Stimulated activated CD8-positive, alpha-beta memory T cell treated with anti-CD3 and anti-CD28 coated beads, Interleukin-15, amount 100 ng/mL, for 24 hours (primary cell): ENCODE measurements at places on chromosomes 5 and 9.

GRCh38 chr5:39543335-39543734 is 118.6 kb upstream of the DAB2 start:
- DNase-seq: no peak

DNA sequence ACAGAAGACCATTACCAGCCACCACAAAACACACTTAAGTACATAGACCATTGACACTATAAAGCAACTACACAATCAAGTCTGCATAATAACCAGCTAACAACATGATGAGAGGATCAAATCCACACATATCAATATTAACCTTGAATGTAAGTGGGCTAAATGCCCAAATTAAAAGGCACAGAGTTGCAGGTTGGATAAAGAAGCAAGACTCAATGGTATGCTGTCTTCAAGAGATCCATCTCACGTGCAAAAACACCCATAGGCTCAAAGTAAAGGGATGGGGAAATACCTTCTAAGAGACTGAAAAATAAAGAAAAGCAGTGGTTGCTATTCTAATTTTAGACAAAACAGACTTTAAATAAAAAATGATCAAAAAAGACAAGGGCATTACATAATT is 113.6 kb upstream of the CD180 start:
- DNase-seq: no peak

- no peak for DNase-seq
These were observed 127.7 kb downstream of the CPLANE1 start for GRCh38 chr5:37121465-37121864.

GRCh38 chr5:72472031-72472430 is 35.2 kb downstream of the ZNF366 start:
- DNase-seq: no peak

DNA sequence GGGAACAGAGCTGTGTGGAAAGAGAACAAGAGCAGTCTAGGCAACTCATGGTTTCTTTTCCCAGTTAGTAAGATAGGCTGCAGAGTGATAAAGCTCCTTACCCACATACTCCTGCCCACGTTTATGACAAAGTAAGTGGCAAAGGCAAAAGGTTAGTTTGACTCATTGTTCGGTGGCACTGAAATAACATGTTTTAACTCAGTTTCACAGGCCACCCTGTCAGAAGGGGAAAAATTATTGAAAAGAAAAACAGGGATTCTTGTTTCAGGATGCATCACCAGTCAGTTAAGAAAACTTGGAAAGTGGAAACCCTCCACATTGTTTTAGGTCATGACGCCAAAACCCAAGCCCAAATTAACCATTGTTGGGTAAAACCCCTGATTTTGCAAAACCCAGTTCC is 22.3 kb upstream of the DAB2 start:
- no peak for DNase-seq

GRCh38 chr9:114820776-114821501 is 15.1 kb upstream of the TNFSF15 start:
- no peak for DNase-seq

- DNase-seq: no peak
These were observed 337.3 kb downstream of the KDM4C start for GRCh38 chr9:7095058-7095457.

DNA sequence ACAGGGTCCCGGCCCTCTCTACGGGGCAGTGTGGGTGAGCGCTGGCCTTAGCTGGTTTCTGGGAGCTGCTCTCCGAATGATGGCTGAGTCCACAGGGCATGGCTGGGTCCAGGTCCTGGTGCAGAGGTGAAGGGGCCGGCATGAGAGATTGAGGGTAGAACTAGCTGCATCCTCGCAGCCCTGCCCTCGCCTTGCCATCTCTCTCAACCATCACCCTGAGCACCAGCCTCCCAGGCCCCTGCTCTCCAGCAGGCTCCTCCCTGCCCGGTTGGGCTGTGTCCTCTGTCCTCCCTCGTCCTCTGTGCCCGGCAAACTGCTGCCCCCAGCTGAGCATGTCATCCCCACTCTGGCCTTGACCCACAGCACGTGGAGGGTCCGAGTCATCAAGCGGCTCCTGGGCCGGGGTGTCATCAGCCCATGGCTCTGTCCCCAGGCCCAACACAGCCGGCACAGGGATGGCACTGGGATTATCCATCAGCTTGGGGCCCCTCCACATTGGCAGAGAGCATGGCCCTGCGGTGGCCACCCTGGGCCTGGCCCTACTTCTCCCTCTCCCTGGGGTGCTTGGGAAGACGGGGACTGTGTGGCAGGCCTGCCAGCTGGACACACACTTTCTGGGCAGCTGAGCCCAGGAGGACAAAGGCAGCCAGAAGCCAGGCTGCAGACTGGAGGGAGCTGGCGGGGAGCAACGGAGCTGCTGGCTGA is 8.4 kb downstream of the FLT4 start:
- no peak for DNase-seq

DNA sequence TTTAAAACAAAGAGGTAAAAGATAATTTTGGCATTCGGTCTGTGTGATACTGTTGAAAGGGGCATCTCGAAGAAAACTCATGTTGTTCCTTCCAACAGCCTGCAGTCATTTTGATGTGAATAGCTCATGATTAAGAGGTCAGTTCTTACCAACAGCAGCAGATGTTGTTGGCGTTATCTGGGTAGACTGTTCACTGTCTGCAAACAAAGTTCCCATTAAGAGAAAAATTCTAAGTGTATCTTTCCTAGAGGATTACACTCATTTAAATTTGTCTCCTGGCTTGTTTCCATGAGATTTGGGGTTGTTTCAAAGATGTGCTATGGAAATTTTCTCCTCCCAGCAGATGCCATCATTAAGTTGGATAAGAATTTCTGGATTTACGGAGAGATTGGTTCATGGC is 138.2 kb upstream of the RORB start:
- no peak for DNase-seq

DNA sequence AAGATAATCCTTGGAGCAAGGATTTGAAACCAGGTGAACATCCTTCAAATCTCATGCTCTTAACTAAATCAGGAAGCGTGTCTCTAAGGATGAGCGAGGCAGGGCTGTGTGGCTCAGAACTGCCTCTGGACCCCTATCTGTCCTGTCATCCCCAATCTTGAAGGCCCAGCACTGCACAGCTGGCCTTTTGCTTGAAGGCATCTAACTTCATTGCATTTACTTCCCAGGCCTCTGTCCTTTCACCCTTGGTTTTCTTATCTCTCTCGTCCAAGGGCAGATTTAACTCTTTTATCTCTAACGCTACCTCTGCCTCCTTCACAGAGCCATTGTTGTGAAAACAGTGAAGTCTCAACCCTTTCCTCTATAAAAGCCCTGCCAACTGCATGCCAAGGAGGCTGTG is 83.8 kb downstream of the UGCG start:
- no peak for DNase-seq

GRCh38 chr5:174008922-174009321 is 20.0 kb downstream of the C5orf47 start:
- DNase-seq: no peak

- no peak for DNase-seq
These were observed 11.9 kb downstream of the LHFPL2 start for GRCh38 chr5:78636682-78637081.

GRCh38 chr9:133710661-133711427 is 27.3 kb downstream of the SARDH start:
- no peak for DNase-seq

DNA sequence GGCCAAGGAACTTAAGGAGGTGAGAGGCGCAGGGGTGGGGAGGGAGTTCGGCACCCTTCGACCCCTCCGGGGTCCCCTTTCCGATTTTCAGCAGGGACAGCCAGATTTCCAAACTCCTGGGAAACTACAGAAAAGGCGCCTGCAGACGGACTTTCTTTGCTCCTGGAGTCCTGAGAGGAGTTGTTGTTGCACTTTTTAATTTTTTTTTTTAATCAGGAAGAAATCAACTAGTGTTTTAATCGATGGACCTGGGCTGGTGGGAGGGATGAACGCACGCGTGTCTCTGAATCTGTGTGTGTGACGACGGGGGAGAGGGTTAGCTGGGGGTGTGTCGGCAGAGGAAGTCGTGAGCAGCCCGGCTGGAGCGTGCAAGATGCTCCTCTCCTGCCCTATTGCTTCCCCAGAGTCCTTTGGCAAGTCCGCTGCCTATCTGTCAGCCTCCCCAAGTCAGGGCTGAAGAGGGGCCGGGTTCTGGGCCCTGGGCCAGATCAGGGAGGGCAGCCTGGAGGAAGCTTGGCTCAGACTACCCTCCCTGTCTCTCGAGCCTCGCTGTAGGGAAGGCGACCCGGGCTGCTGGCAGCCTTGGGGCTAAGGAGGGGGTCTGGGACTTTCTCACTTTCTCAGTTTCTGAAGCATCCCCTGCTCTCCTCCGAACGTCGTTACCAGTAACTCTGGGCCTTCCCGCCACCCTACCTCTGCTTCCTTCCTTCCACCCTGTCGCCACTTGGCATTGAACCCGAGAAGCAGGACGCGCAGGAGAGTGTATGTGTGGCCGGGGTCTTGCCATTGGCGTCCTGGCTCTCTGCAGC is 731 bp downstream of the PRR16 start:
- DNase-seq: no peak

- DNase-seq: no peak
These were observed 2295.0 kb upstream of the ACO1 start for GRCh38 chr9:30089428-30089827.
